ENCODE measurements at places on chromosomes 4 and X.

DNA sequence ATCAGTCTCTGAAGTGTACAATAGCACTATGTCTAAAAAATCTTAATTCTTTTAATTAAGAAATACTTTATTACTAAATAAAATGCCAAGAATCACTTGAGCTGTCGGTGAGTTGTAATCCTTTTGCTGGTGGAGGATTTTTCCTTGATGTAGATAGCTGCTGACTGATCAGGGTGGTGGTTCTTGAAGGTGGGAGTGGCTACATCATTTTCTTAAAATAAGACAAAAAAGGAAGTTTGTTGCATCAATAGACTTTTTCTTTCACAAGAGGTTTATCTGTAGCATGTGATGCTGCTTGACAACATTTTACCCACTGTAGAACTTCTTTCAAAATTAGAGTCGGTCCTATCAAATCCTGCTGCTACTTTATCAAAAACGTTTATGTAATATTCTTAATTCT lies 68.8 kb upstream of the ZC4H2 start:
- no peak for DNase-seq

GRCh38 chr4:103415801-103416200 lies 217.7 kb upstream of the CENPE start:
- no peak for DNase-seq

GRCh38 chrX:120561634-120562568 lies 1.1 kb upstream of the CUL4B start:
- DNase-seq = no peak

DNA sequence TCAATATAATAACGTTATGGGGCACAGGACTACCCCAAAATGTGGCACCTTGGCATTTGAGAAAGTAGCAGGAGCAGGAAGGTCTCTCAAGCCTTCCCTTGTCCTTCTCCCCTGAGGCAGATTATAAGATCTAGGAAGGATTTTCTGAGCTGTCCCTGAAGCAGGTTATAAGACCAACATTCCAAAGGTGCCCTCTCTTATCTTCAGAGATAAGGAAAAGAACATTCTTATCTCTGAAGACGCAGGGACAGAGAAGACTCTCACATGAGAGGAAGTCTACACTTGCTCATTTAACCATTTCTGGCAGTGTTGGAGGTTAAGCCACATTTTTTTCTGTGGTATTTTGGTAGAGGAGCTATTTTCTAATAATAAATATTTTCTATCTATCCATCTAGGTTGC lies 437.9 kb upstream of the MAOA start:
- no peak for DNase-seq

DNA sequence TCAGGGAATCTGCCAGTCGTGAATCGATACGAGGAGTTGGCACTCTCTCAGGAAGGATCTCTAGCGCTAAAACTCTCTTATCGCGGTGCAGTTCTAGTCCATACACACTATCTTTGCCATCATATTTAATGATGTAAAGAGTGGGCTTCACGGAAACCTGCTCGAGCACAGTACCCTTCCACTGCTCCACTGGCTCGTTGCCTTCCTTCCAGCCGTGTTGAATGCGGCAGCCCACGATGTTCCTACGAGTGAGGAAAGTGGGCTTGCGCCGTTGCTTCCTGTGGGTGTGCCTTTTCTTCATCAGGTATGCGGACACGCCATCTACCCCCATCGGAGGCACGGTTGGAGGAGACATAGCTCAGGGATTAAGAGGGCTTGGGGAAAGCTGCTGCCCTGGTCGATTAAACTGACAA lies 661 bp downstream of the SPIN4 start:
- no peak for DNase-seq

GRCh38 chr4:81688085-81688484 lies 216.4 kb upstream of the RASGEF1B start:
- DNase-seq = no peak

DNA sequence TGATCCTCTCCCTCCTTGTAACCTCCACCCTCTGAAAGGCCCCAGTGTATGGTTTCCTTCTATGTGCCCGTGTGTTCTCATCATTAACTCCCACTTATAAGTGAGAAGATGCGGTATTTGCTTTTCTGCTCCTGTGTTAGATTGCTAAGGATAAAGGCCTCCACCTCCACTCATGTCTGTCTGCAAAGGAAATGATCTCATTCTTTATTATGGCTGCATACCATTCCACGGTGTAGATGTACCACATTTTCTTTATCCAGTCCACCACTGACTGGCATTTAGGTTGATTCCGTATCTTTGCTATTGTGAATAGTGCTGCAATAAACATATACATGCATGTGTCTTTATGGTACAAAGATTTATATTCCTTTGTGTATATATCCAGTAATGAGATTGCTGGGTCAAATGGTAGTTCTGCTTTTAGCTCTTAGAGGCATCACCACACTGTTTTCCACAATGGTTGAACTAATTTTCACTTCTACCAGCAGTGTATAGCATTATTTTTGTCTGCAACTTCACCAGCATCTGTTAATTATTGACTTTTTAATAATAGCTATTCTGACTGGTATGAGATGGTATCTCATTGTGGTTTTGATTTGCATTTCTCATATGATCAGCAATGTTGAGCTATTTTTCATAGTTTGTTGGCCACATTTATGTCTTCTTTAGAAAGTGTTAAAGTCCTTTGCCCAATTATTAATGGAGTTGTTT lies 1030.9 kb downstream of the FSTL5 start:
- DNase-seq = no peak

GRCh38 chrX:9862953-9863352 lies 76.7 kb downstream of the SHROOM2 start:
- DNase-seq = no peak

GRCh38 chr4:178329226-178329872 lies 887.1 kb upstream of the AGA start:
- no peak for DNase-seq

- DNase-seq = no peak
Observed at GRCh38 chr4:99054428-99054994, 34.1 kb downstream of the ADH5 start.

DNA sequence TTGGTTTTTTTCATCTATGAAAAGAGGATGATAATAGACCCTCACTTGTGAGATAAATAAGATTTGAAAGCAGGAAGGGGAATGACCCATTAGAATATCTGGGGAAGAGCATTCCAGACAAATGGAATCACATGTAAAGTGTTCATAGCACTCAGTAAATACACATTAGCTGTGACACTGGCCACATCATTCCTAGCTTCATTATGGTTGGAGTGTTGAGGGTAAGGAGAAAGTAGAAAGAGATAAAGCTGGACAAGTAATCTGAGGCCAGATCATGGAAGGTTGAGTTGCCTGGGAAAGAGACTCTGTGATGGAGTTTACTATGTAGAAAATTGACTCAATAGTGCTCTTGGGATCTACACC lies 6.9 kb upstream of the PGRMC1 start:
- DNase-seq = no peak

GRCh38 chr4:140269369-140269768 lies 104.1 kb upstream of the SCOC start:
- no peak for DNase-seq

DNA sequence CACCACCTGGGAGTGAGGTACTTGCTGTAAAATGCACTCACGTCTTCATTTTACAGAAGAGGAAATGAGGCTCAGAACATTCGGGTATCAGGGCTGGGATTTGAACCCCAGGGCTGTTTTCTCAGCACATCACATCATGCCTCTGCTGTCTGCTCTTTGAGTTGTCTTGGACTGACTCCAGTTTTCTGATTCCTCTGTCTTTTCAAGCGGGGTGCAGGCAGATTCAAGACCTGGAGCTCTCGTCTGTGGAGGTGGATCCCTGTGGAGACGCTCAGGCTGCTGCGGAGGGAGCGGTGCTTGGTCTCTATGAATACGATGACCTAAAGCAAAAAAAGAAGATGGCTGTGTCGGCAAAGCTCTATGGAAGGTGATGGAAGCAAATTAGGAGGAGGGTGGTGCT lies 6.3 kb downstream of the LAP3 start:
- no peak for DNase-seq

GRCh38 chr4:67685532-67685859 lies 15.5 kb downstream of the UBA6 start:
- DNase-seq = no peak
